NCI-H2029 treated with DMSO at 0.1 percent for 48 hours (cell line): ENCODE measurements at places on chromosomes 13 and 19.

DNA sequence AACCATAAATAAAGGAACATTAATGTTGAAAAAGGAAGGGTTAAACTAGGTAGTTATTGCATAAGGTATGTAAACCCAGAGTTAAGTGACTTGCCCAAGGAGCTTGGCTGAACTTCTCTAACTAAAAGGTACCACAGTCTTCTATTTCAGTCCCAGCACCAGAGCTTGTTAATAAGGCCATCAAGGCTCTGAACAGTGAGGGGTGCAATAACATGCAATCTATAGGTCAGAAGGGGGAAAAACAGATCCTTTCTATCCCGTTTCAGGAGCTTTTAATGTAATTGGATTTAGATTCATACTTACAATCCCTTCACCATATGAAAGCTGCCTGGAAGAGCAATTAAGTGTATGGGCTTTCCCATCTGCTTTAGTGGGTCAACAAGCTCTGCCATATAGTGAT lies 441.5 kb upstream of the SPRY2 start:
- DNase-seq = no peak

DNA sequence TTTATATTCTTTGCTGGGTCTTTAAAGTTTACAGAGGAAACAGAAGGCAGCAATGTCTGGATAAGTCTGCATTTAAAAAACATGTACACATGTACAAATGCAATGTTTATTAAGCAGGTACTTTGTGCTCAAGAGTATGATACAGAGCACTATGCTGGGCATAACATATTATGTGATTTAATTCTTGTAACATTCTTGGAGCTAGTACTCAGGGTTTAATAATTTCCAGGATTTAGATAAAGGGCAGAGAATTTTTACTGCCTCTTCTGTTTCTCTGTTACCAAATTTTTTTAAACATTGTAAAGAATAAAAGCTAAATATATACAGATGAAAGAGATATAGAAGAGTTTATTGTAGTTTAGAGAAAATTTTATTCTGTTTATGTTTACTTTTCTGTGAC lies 152.7 kb downstream of the ZNF737 start:
- DNase-seq = no peak

- no peak for DNase-seq
Measured at GRCh38 chr19:927351-927779, 1.5 kb downstream of the ARID3A start.

DNA sequence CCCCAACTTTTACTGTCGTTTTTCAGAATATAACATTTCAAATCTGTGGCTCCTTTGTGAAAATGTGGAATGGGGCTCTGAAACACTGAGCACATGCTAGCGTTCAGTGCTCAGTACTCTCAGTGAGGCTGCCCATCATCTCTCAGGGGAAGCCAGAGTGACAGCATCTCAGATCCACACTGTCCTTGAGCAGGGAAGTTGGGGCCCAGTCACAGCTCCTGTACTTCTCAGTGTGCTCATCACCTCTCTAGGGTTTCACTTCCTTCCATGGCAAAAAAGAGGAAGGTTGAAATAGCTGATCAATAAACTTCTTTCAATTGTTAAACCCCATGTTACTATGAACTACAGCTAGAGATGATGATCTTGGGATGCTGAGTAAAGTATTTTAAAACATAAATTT lies 565.9 kb upstream of the SPRY2 start:
- no peak for DNase-seq

GRCh38 chr19:34998777-34999497 lies 1.2 kb upstream of the GRAMD1A start:
- no peak for DNase-seq

DNA sequence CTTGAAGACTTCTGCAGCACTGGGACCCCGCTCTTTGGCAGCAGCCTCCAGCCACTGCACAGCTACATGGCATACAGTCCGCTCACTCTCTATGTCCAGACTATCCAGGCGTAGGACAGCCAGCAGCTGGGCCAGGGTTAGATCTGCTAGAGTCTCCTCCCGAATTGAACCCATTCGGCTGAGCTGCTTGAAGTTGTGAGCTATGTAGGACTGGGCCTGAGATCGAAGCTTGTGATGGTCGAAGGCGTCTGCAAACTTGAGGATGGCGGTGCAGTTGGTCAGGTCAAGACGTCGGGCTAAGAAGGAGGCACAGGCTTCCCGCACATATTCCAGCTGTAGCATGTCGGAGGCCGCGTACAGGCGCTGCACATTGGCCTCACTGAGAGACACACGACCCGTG lies 900 bp downstream of the KBTBD7 start:
- no peak for DNase-seq
